Pulmonary artery endothelial cell (primary cell): ENCODE measurements at places on chromosomes 5 and 9.

GRCh38 chr5:141510160-141510559, 21.3 kb downstream of the PCDHGC5 start:
- DNase-seq = no peak

GRCh38 chr5:170296935-170297588, 515 bp downstream of the LCP2 start:
- DNase-seq = no peak

GRCh38 chr5:143653766-143654282, 158.1 kb upstream of the HMHB1 start:
- no peak for DNase-seq

- no peak for DNase-seq
Observed at GRCh38 chr9:16308645-16309044, 561.8 kb downstream of the BNC2 start.

DNA sequence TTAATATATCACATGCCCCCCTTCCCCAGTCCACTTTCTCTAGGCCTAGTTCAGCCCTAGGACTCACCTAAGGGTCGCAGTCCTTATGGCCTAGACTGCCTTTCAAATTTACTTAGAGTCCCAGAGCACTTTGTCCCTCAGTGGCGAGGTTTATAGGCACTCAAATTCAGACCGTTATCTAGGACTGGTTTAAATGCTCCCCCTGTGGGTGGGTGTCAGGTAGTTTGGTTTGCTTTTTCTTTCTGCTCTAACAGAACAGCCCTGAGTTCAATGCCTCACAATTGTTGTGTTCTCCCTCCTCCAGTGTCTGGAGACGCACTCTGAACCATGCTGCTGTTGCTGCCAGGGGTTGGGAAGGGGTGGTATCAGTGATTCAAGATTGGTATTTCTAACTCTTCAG, 317.1 kb downstream of the MAT2B start:
- DNase-seq = no peak

DNA sequence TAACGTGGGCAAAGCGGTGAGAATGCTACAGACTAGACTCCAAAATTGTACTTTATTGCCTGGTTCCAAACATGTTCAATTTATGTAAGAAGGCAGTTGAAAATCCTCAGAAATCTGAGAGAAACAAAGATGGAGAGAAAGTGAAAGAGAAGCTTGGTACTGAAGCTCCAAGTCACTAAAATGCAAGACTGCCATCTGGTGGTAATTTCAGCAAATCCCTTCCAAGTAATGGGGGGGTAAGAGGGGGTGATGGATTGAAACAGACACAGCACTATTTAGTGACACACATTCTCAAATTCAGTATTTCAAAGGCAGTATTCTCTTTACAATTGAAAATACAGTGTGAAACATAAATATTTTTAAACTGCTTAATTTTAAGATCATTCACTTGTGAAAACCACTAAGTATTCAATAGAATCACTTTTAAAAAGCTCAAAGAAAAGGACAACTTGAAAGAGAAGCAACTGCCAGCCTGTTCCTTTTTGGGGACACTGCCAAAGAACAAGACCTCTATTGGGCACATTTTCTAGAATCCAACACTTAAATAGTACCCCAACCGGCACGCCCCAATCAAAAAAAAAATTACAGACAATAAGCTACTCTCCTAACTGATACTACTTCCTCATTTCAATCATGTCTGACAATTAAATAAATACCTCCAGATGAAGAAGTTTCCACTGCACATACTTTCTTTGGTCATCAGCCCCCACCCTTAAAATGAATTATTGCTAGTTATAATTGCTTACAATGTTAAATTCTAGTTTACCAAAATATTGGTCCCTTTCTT, 131.5 kb downstream of the AGTPBP1 start:
- peak; percentile 32 for DNase-seq

- DNase-seq = no peak
Observed at GRCh38 chr9:96062031-96062430, 186.5 kb downstream of the ERCC6L2 start.

DNA sequence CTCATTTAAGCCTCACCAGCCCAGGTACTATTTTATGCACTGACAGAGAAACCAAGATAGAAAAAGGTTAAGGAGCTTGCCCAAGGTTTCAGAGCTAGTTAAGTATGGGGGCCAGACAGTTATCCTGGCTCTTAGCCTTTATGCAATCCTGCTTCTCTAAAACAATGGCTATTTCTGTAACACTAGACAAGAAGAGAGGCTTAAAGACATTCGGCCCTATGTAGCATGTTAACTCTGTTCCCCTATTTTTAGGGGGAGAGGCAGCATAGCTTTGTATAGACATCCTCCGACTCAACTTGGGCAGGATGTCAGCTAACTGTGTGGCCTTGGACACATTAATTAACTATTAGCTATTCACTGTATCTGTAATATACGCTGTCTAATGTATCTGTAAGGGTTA, 54.6 kb downstream of the LHFPL2 start:
- no peak for DNase-seq

DNA sequence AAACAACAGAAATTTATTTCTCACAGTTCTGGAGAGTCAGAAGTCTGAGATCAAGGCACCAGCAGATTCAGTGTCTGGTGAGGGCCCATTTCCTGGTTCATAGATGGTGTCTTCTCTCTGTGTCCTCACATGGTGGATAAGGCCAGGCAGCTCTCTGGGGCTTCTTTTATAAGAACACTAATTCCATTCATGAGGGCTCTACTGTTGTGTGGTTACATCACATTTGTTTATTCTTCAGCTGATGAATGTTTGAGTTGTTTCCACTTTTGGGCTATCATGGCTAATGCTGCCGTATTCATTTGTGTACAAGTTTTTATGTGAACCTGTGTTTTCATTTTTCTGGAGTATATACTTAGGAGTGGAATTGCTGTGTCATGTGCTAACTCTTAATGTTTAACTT, 35.2 kb downstream of the DDX4 start:
- DNase-seq = no peak

DNA sequence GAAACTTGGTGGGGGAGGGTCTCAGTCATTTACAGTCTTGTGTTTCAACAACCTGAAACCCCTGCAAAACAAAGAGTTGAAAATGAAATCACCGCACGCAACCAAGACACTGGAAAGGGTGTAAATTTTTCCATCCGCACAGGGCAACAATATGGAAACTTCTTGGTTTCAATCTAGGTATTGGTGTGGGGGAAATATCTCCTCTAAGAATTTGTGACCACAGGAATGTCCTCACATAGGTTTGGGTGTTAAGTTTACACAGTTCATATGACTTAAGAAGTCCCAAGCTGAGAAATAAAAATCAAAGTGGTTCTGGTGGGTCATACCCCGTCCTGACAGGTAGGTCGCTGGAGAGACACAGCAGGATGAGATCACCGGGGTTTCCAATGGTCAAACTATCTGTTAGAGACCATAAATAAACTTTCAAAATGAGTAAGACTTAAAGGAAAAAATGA, 51.9 kb upstream of the PIP5K1B start:
- no peak for DNase-seq

GRCh38 chr5:76469656-76470290, 66.7 kb downstream of the IQGAP2 start:
- no peak for DNase-seq

- peak; percentile 30 for DNase-seq
Observed at GRCh38 chr9:71638627-71639026, 129.7 kb downstream of the CEMIP2 start.

DNA sequence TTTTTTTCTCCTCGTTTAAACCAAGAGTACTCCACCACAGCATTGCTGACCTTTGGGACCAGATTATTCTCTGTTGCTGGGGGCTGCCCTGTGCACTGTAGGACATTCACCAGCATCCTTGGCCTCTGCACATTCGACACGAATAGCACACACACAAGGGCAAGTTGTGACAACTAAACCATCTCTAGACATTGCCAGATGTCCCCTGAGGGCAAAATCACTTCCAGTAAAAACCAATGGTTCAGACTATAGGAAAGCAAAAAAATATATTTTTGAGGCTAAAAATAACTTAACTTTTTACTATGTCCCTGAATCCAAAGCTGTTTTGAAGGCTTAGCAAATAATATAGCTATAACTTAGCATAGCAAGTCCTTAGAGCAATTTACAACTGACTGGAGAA, 65.9 kb downstream of the SEMA5A start:
- DNase-seq = no peak

DNA sequence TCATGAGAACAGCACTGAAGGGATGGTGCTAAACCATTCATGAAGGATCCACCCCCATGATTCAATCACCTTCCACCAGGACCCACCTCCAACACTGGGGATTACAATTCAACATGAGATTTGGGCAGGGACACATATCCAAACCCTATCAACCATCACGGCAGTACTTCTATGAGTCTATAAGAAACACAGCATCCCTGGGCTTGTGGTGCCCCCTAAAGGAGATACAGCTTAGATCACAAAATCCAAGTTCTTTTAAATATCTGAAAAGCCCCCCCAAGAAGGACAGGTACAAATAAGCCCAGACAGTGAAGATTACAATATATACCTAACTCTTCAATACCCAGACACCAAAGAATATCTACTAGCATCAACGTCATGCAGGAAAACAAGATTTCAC, 233.7 kb upstream of the ADRA1B start:
- DNase-seq = no peak

DNA sequence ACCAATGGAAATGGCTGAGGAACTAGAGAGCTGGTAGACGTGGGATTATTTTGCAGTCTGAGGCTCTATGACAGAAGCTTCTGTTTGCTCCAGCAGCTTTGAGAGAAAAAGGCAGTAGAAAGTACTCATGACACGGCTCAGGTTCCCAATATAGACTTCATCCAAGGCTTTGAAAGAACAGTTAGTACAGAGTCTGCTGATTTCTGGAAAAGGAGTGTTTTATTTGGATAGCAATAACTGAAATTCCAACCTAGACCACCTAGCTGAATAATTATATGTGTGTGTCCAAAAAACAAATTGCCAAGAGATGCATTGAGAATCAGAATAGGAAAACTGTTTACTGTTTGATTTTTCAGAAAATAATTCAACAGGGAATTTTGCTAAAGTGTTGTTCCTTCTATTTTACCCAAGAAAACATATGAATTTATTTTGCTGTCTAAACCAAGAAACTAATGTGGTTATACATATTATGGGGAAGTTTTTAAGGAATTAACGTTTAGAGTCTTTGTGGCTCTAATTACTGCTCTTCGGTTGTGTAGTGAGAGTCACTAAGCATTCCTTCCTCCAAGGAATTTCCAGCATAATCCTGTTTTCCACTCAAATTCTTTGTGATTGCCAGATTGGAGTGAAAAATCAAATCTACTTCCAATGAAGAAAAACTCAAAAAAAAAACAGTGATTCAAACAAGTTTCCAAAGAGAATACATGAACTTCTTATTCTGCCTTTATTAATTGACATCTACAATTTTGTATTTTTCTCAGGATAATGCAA, 18.1 kb upstream of the MTX3 start:
- no peak for DNase-seq

GRCh38 chr9:114248299-114248707, 74.6 kb upstream of the ORM1 start:
- DNase-seq = no peak

DNA sequence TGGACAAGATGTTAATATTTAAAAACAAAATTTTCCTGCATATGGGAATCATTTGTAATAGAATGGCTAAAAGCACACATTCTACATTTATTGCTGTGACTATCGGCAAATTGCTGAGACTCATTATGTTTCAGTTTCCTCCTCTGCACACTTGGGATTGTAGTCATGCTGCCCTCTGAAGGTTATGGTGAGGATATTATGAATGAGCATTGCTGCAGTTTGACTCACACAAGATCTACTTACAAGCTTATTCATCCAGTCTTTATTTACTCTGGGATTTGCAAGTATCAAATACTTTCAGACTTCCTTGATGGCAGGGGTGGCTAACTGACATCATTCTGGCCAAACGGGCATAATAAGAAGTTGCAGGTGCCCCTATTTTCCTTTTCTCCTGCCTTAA, 9.5 kb upstream of the NFIL3 start:
- no peak for DNase-seq

GRCh38 chr9:91193658-91194391, 167.9 kb downstream of the AUH start:
- peak; percentile 63 for DNase-seq

DNA sequence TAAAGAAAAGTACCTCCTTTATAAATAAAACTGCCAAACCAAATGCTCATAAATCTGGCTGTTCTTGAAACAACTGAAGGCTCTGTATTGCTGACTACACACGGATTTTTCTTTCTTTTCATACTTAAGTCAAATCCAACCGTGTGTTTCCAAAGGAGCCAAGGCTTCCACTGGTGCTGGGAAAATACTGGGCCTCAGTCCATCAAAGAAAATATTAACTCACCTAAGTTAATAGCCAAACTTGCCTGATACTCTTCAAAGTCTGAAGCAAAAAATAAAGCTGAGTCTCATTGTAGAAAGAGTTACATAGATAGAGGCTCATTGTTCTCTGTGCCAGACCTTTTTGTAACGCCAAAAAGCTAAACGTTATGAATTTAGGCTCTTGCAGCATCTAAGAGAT, 350.4 kb upstream of the CDH9 start:
- no peak for DNase-seq
